ENCODE measurements at places on chromosomes 11 and 22.

DNA sequence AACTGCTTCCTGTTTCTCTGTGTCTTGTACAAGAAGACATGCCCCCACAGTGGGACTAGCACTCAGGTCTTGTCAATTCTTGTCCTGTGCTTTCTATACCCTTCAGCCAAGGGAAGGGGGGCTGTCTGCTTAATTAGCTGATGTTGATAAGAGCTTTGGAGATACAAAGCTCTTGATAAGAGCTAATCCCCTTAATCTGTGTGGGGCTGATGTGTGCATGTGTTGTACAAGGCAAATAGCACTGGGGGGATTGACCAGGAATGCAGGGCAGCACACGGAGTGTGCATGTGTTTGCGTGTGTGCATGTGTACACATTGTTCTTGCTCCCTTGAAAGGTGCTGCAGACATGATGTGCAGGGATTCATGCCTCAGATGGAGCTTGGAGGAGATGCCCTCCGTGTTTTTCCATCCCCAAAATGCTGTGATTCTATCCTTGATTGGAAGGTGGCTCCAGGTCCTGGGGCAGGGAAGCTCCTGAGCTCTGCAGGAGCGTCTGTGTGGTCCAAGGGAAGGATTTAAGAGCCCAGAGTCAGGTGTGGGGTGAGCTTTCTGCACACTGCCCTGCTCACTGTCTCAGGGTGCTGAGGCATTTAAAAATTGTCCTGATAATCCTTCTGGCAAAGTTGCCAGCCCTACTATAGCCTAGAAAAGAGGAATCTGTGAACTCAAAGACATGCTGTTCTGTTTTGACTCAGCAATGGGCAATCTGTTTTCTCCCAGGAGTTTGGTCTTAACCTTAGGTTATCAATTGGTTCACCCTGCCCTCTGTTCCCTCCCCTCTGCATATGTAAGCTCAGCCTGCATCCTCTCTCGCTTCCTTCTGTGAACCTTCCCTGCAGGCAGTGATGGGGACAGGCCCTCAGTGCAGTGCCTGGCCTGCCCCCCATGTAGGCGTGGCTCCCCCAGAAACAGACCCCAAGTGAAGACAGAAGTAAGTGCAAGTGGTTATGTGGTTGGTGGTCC, 102.0 kb downstream of the GRIK4 start:
- DNase-seq: no peak

DNA sequence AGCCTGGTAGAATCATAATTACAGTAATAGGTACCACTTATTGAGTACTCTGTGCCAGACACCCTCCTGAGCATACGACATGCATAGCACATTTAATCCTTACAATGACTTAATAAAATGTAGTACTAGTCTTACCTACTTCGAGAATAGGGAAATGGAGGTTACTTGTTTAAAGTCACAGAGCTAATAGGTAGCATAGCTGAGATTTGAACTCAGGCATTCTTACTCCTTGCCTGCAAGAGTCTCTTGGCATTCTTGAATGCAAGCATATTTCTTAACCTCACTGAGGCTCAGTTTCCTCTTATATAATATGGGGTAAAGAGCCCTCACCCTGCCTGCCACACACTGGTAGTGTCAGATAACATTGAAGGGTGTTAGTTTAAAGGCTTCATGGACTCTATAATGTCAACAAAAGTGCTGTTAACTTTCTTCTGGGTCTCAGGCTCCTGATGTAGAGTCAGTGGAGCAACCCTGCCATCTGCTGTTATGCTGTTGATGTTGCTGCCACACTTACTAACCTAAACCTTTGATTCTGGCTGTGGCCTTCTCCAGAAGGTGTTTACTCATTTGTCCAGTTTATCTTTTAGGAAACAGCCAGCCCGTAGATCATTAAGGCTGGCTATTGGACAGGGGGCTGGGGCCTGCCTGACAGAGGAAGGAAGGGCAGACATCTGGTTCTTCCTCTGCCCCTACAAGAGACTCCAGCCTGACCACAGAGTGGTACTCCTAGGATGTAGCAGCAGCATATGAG, 18.9 kb downstream of the LIMK2 start:
- DNase-seq: peak; percentile 14

GRCh38 chr11:2902784-2903671, 17.5 kb upstream of the CDKN1C start:
- no peak for DNase-seq

- DNase-seq: no peak
These were observed 62.2 kb upstream of the VPREB1 start for GRCh38 chr22:22182218-22182989.

GRCh38 chr11:8766043-8766987, 83.7 kb downstream of the RPL27A start:
- no peak for DNase-seq

GRCh38 chr11:68142028-68142412, 20.8 kb upstream of the CHKA start:
- DNase-seq: no peak

DNA sequence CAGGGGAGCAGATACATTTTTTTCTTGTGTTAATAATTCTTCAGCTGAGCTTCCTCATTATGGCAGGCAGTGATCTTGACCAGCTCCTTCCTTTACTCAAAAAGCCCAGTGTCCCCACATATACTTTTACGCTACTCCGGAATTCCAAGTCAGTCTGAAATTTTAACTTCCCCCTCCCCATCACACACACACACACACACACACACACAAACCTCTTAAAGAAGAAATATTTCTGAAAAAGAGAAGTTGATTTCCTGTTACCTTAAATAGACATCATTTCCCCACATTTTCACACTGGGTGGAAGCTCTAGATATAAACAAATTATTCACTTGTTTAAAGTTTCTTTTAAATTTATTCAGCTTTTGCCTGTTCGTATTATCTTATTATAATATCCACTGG, 113.9 kb downstream of the DBX1 start:
- no peak for DNase-seq

GRCh38 chr11:32891657-32892354, 805 bp upstream of the QSER1 start:
- DNase-seq: no peak

DNA sequence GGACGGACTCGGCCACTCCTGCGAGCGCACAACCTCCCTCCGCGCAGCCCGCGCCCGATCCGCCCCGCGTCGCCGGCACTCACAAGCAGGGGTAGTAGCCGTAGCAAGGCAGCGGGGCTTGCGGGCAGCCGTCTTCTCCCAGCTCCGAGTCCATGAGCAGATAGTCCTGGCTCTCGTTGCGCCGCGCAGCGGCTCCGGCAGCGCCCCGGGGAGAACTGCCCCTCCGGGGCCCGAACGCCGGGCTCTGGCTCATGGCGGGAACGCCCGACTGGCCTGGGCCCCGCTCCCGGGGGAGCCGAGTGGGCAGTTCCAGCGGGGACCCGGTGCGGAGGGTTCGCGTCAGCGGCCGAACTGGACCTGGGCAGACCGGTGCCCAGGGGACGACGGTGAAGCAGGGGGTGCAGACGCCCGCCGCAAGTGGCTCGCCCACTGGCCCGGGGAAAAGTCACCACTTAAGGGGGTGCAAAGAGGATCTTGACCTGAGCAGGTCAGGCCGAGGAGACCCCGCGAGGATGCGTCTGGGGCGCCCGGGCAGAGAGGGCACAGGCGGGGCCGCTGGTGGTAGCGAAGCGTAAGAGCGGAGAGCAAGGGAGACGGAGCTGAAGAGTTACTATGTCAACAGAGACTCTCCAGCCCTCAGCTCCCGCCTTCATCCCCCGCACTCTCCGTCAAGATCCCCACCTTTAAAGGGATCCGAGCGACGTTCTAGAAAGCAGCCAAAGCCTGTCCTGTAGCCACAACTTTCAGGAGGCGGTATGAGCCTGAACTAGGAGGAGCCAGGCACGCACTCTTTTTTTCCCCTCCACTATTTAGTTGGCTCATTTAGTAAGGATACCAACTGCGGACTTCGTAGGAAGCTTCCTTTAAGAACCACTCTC, at the start of gene TRPC6:
TSS of gene TRPC6 (minus strand) at position 757 of the 878 bp plus-strand sequence. CDS start at position 253, 504 bp downstream.
- DNase-seq: no peak

- no peak for DNase-seq
These were observed 53.8 kb downstream of the SWAP70 start for GRCh38 chr11:9717719-9718118.

GRCh38 chr11:12802418-12803085, 128.3 kb downstream of the TEAD1 start:
- no peak for DNase-seq

Measured in stimulated activated CD4-positive, alpha-beta T cell treated with anti-CD3 and anti-CD28 coated beads, Interleukin-1b, Interleukin-23, amount 100 ng/mL, for 1 hour (primary cell).